ENCODE measurements at places on chromosomes 2 and 18.

DNA sequence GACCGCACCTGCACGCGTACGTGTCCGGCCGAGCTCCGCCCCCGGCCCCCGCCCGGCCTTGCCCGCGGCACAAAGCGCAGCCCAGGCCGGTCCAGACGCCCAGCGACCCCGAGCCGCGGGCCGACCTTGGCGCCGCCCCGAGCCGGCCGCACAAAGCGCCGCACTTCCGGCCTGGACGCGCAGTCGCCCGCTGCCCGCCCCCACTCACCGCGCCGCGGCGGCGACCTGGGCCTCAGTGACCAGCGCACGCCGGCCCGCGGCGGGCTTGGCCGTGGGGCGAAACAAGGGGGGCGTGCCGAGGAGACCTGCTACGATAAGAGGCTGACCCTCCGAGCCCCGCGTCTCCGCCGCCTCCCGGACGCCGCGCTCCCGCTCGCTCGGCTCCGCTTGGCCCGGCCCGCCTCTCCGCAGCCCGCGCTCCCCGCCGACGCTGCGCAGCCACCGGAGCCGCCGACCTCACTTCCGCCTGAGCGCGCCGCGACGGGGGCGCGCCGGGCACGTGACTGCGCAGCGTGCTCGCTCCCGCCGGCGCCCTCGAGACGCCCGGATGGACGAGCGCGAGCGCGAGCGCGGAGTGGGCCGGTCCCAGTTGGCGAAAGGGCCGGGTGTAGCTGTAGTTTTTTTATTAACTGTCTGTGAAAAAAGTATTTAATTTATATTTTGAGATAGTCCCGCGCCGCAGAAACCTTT is at the start of gene FAM168B:
FAM168B (minus strand) TSS at position 455 of the 690 bp plus-strand sequence. CDS start 10,814 bp downstream, outside the sequence.
- peak; percentile 88 for DNase-seq

DNA sequence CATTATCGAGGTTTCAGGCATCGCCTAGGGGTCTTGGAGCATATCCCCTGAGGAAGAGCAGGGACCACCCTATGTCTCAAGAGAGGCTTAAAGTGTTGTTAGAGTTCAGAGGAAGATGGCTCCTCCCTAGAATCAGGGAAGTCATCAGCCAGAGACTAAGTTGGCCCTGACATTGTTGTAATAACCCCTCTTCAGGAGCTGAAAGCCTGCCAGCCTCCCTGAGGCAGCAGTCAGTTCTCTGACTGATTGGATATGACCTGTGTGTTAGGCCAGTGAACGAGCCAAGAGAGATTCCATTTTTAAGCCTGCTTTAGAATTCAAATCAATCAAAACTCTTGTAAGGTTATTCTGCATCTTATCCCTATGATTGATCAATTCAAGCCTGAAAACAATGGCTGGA is 34.9 kb downstream of the ARHGAP28 start:
- no peak for DNase-seq

GRCh38 chr2:234048049-234048448 is 2.5 kb upstream of the SPP2 start:
- no peak for DNase-seq

GRCh38 chr2:181117206-181117925 is 137.0 kb downstream of the UBE2E3 start:
- no peak for DNase-seq

- DNase-seq = no peak
Observed at GRCh38 chr2:25740810-25741381, 67.5 kb upstream of the DTNB start.

- DNase-seq = no peak
Observed at GRCh38 chr18:25786758-25787157, 303.7 kb downstream of the SS18 start.

DNA sequence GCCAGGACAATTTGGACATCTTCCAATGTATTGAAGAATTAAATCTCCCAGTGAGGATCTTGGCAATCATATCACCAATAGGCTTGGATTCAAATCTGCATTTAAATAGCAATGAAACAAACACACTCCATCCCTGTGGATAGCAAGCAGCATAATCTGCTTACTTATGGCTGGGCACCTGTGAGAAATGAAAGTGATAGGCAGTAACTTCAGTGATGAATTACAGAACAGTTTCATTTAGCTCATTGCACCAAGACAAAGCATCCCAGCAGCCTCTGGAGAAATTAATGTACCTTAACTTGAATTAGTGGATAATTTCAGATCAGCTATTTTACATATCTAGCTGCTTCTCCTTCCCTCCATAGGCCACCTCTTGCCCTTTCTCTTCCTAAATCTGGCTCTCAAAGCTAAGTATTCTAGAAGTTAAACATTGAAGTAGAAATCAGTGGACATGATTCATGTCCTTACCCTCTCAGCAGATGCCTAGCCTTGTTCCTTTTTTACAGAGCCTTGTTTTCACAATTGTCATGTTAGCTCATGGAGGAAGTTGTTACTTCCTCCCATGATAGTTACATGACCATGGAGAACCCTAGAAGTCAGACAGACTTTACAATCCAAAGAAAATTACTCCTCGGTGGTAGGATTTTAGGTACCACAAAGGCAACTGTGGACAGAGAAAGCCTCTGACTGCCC is 88.5 kb upstream of the TACR1 start:
- no peak for DNase-seq

DNA sequence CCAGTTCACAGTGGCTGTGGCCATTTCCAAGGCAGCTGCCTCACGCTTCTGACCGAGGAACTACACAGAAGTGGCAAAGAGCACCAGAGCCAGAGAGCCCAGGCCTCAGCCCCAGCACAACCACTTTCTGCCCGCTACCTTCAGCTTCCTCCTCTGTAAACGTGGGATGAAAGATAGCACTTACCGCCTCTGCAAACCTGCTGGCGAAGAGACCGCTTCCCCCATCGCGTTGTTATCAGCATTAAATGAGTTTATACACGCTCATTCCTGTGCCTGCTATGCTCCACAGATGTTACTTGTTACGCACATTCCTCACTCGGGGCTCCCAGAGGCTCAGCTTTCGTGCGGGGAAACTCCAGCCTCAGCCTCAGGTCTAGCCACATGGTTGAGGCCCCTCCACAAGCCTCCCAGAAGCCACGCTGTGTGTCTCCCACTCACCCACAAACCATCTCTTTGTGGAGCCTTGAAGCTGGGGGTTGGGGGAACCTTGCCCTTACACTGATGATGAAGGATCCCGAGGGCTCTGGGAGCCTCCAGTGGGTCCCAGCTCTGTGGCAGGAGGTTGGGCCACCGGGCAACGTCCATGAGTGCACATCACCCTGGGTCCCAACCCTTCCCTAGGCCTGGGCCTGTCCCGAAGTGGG is 63.3 kb upstream of the SMAD7 start:
- DNase-seq = no peak

GRCh38 chr2:84629550-84629949 is 113.3 kb downstream of the DNAH6 start:
- DNase-seq = no peak

DNA sequence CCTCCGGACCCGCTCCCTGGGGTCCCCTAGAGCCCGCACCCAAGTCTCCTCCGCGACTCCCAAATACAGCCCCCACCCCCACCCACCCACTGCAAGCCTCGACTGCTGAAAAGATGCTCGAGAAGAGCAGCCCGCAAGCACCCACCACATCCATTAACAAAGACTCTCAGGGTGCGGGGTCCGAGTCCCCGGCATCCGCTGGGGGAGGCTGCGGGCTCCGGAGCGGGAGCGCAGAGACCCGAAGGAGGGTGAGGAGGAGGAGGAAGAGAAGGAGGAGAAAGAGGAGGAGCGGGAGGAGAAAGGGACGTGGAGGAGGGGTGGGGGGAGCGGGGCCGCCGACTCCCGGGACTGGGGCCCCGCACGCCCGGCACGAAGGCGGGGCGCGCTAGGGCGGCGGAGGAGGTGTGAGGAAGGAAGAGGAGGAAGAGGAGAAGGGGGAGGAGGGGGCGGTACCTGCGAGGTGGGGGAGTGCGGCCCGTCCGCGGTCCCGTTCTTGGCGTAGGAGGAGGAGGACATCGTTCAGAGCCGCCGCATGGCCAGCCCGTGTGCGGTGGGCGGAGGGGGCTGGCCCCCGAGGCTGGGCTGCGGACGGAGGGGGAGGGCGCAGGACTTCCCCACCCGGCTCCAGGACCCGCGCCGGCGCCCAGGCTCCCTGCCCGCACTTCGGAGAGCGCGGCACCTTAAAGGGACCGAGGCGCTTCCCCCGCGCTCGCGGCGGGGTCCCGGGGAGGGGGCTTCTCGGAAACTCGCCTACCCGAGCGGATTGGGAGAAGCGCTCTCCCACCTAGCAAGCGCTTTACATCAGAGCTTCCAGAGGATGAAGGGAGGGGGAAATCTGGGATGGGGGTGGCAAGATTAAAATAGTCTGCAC is at the start of gene CACNB4:
CACNB4 (minus strand) TSS at position 549 of the 871 bp plus-strand sequence.
- DNase-seq = no peak

DNA sequence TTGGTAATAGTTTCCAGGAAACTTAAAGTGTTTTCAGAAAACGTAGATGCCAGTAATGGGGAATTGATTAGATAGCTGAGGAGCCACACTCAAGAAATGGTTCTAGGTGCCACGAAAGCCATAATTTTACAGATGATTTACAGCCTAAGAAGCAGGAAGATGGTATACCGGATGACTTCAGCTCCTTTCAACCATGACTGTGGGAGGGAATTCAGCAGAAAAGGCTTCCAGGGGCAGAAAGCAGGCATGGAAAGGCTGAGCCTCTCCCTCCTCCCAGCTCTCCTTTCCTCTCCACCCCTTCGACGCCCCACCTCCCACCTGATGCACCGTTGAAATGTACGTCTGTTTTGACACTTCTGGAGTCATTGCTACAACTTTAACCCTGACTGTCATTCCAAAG is 68.6 kb upstream of the SMIM21 start:
- DNase-seq = no peak

DNA sequence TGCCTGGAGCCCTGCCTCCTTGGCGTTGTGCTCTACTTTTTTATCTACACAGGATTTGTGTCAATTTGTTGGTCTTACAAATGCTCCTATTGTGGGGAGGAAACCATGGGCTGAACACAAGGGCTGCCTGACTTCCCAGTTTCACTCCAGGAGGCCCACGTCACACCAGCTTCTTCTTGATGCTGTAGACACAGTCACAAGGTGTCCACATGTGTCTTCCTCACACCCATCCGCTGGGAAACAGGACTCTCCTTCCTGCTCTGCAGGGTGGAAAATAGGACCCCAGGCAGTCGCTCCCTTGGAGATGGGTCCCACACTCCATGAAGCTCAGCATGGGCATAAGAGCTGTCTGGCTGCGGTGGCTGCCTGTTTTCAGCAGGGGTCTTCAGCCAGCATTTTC is 468.2 kb downstream of the EPHA4 start:
- no peak for DNase-seq

DNA sequence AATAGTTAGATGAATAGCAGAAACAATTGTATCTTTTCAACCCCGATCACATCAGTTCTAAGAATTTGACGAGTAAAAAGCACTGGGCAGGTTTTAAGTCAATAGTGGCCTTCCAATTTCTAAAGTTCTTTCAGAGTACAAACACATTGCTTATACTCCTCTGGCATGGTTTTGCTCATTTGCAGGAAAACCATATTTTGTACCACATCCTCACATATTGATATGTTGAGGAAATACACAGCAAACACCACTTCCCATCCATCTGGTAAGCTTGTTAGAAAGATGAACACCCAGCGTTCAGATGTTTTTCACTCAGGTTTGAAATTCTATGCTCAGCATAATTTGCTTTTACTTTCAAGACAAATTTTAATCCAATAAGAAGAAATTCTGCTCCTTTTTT is 344.6 kb upstream of the ACVR2A start:
- peak; percentile 22 for DNase-seq

DNA sequence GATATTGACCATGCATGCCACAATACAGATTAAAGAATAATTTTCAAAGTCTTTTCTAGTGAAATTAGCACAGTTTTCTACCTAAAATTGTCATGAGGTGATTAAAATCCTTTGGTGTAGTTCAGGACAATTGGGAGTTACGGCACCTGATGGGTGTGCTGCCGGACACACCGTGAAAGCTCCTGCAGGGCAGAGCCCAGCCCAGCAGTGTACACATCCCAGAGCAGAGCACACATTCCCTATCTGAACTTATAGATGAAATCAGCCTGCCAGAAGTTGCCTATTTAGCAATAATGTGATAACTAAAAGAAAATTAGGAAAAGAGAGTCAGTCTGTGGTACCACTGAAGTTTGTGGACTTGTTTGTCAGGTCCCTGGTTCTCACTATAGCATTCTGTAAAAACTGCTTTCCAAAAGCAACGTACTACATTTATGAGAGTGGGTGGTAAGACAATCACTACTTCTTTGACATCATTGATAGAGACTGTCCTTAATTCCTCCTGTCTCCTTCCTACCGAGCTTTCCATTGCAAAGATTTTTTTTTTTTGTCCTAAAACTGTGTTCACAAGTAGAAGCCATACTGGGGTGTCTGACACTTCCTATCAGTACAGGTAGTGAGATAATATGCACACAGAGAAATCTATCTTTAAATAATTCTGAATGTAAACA is 3.4 kb downstream of the CYTIP start:
- DNase-seq = peak; percentile 41

DNA sequence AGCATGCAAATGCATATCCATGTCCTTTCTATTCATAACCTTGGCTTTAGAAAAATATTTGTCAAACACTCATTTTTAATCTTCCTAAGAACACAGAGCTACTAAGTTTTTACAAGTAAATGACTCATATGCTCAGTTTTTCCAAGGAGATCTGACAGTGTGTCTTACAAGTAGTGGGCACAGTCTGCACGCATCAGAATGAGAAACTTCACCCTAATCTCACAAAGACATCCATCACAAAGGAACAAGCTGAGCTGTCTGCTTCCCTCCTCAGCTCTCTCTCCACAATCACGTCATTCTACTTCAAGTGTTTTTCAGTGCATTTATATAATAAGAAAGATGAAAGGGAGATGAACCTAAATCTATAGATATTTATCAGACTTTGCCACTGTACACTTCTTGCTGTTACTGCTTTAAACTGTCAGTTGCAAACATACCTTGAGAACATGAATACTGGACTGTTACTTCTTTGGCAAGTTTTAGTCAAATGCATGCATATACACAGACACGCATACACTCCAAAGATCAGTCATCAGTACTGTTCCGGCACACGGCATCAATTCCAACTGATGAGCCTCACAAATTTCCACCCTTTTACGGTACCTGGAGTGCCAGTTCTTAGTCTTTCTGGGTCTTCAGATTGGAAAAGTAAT is 75.7 kb downstream of the RBMS1 start:
- DNase-seq = peak; percentile 63

DNA sequence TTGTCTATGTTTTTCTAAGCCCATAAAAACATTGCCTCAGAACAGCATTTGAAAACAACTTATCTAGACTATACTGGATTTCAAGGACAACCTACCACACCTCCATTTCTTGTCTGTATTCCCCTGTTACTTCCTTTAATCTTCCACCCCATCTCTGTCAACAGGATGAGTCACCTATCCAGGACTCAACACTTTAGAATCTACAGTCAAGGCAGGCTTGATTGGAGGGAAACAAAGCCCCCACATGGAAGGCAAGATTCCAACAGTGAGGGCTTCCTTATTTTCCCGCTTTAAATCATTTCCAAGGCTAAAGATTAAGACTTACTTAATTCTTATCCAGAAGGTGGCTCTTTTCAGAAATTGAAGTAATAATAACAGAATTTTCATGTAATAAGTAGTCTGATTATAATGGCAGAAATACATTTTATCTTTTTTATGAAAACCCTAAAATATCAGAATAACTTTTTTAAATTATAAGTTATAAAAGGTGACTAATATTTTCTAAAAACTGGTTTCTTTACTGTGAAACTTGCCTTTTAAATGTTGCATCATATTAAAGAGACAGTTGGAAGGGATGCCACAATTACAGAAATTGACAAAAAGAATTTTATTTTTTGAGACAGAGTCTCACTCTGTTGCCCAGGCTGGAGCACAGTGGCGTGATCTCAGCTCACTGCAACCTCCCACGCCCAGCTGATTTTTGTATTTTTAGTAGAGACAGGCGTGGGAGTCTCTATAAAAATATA is 138.7 kb upstream of the CCDC150 start:
- no peak for DNase-seq

- no peak for DNase-seq
Observed at GRCh38 chr18:34862561-34862960, 152.5 kb downstream of the DTNA start.

All from CD4-positive, alpha-beta T cell treated with Interleukin-2 at 100 ng/mL for 4 hours (primary cell).